Mammary epithelial cell (primary cell): ENCODE measurements at places on chromosomes 6 and 20. TPM values are rescaled to one million over a fixed set of nuclear protein-coding genes. Genes with fewer than 3 reads are reported as not detected.

Gene EPPIN
- total RNA-seq = not detected

Gene MMS22L
- 9.3 and 20.2 TPM in 2 replicates for total RNA-seq

Gene ANKRD66
- total RNA-seq = not detected in 2 replicates

Gene TRIM15
- not detected in 2 replicates for total RNA-seq

Gene ASIP
- not detected for total RNA-seq

DNA sequence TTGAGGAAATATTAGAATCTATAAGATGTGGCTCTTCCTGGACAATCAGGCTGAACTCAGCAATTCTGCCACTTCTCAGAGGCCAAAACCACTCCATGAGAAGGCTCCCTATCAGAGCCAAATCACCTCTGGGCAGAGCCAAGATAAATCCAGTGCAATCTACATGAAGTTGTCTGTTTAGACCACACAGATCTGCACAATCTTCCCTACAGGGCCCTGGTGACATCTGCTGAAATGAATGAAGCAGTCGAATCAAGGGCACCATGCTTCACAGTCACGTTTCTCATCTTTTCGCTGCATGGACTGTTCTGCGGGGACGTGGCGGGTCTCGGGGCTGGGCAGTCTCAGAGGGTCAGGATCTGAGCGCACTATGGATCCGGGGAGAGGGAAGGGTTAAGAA is 60.1 kb upstream of the CD93 start:
- DNase-seq = no peak

GRCh38 chr6:135043364-135043763 is 11.3 kb downstream of the HBS1L start:
- no peak for DNase-seq

- DNase-seq = no peak
These were observed 218.6 kb upstream of the MOCS1 start for GRCh38 chr6:40152701-40153436.

GRCh38 chr20:45968801-45969711 is 2.9 kb downstream of the ZNF335 start:
- no peak for DNase-seq

- DNase-seq = no peak
These were observed at the start of gene NKX2-2 for GRCh38 chr20:21513881-21514540. TSS of gene NKX2-2 (minus strand) at chr20:21514064. CDS start at chr20:21513669, 395 bp downstream.

GRCh38 chr6:150666071-150666470 is 66.4 kb downstream of the PLEKHG1 start:
- DNase-seq = no peak

- DNase-seq = no peak
These were observed 13.6 kb downstream of the PERP start for GRCh38 chr6:138093632-138094031.

- DNase-seq = no peak
These were observed 186.7 kb upstream of the PDE10A start for GRCh38 chr6:165849534-165850430.

GRCh38 chr6:149686230-149686629 is 31.7 kb downstream of the LATS1 start:
- no peak for DNase-seq

DNA sequence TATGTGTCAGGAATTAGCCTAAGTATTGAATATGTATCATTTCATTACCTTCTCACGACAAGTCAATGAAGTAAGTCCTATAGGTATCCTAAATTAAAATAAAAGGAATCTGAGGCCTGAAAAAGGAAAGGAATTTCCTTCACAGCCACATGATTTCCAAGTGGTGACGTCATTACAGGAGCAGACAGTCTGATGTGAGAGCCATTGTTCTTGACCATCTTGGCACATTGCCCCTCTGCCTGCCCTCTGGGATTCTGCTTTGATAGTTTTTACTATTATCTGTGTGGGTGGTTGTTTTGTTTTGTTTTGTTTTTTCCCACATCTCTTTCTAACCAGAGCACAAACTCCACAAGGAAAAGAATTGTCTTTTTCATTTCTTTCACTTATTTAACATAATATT is 219.8 kb upstream of the UFL1 start:
- DNase-seq = peak; percentile 20

DNA sequence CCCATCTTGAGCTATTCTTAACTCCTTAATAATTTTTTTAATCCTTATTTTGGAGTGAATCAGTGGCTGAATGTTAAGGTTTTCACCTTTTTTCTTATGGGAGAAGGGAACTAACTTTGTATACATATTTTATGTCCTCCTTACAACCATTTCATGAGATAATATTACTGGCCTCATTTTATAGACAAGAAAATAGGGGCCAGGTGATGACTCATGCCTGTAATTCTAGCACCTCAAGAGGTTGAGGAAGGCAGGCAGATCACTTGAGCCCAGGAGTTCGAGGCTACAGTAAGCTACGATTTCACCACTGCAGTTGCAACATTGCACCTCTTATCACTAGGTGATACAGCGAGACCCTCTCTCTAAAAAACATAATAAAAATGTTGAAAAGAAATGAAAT is 128.7 kb downstream of the TMEM242 start:
- no peak for DNase-seq

DNA sequence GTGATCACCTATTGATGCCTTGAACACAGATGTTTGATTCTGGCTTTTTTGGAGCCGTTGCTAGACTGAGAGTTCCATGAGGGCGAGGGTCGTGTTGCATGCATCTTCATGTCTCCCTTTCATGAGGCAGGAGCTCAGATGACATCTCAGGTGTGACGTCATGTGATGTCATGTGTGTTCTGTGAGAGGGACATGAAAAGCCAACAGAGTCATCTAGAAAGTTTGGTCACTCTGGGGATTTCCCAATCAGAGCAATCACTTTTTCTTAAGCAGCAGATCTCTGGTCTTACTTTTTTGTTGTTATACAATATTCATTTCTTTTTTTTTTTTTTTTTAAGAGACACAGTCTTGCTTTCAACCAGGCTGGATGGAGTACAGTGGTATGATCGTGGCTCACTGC is 411.8 kb downstream of the PREX1 start:
- peak; percentile 2 for DNase-seq

GRCh38 chr20:34512955-34513419 is 3.2 kb upstream of the DYNLRB1 start:
- DNase-seq = no peak
